ENCODE measurements at places on chromosomes 16 and 17.

DNA sequence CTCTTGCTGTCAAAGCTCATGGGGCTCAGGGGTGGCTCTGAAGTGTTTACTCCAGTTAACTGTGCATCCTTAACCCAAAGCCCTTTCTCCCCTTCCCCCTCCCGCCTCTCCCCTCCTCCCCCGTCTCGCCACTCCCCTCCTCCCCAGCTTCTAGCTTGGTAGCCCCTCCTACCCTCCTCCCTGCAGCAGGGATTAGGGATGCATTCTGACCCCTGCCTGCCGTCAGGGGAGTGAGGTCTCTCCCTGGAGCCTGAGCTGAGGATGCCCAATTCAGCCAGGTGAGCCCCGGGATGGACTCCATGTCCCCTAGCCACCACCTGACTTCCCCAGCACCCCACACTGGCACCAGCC is 1.6 kb downstream of the HS3ST6 start:
- DNase-seq, result no peak

GRCh38 chr17:38925263-38925995 is at the start of gene LASP1NB:
Gene LASP1NB, plus strand, starts transcription at chr17:38925614.
- peak; percentile 19 for DNase-seq

GRCh38 chr17:49741009-49741691 is 22.8 kb downstream of the FAM117A start:
- DNase-seq, result no peak

GRCh38 chr17:40327735-40328385 is 18.9 kb downstream of the RARA start:
- no peak for DNase-seq

DNA sequence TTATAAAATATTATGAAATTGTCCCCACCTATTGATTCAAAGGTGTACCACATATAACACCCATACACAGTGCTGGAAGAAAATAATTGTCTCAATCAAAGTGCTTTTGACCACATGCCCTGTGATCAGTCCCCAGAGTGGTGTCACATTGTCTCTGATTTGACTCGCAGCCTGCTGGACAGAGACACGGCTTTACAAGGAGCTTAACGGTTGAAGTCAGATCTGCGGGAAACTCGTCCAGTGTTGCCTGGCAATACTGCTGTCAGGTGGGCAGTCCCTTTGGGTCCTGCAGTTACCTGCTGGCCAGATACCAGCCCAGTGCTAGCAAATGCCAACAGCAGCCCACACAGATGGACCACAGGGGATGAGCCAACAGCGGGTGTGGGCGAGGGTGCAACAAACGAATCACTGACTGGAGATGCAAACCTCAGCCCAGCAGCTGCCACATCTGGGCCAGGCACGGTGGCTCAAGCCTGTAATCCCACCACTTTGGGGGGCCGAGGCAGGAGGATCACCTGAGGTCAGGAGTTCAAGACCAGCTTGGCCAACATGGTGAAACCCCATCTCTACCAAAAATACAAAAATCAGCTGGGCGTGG is 26.2 kb upstream of the SSTR2 start:
- no peak for DNase-seq

GRCh38 chr16:25063865-25064264 is 47.7 kb upstream of the LCMT1 start:
- no peak for DNase-seq

DNA sequence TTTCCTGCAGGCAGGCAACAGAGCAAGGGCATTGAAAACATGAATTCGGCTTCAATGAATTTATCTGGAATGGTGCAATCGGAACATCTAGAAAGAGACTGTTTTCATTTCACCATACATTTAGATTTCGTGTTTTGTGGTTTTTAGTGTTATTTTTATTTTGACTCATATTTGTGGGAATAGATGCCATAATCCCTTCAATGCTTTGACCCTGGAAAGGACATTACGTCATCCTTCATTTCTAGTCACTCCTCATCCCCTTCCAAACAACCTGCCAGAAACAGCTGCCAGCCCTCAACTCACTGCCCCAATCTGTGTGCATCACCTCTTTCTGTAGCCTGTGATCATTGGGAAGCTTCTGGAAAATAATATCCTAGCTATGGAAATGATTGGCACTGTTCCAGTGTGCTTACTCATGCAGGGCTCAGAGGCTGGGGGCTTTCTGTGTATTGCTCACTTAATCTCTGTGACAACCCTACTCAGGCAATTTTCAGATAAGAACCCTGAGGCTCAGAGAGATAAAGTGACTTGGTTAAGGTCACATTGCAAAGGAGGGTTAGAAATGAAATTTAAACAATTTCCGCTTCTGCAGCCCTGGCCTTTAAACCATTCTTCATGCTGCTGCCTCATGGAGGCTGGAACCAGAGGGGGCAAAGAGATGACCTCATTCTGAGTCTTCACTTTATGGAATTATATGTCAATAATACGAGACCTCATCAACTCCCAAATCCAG is 9.5 kb upstream of the KSR1 start:
- no peak for DNase-seq

- DNase-seq, result no peak
Observed at GRCh38 chr17:81934850-81935708, 2.0 kb downstream of the PYCR1 start.

GRCh38 chr16:55152875-55153390 is 171.1 kb upstream of the IRX6 start:
- no peak for DNase-seq

GRCh38 chr17:75566416-75566815 is 21.2 kb upstream of the MYO15B start:
- DNase-seq, result no peak

DNA sequence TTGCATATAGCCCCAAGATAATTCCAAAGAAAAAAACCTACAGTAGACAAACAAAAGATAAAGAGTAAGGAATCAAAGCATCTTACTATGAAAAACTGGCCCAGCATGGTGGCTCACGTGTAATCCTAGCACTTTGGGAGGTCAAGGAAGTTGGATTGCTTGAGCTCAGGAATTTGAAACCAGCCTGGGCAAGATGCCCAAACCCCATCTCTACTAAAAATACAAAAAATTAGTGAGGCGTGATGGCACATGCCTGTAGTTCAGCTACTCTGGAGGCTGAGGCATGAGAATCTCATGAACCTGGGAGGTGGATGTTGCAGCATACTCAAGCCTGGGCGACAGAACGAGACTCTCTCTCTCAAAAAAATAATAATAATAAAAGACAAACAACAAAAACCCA is 764.7 kb upstream of the KIF2B start:
- no peak for DNase-seq

GRCh38 chr17:354651-355556 is 2.3 kb upstream of the RPH3AL start:
- no peak for DNase-seq

DNA sequence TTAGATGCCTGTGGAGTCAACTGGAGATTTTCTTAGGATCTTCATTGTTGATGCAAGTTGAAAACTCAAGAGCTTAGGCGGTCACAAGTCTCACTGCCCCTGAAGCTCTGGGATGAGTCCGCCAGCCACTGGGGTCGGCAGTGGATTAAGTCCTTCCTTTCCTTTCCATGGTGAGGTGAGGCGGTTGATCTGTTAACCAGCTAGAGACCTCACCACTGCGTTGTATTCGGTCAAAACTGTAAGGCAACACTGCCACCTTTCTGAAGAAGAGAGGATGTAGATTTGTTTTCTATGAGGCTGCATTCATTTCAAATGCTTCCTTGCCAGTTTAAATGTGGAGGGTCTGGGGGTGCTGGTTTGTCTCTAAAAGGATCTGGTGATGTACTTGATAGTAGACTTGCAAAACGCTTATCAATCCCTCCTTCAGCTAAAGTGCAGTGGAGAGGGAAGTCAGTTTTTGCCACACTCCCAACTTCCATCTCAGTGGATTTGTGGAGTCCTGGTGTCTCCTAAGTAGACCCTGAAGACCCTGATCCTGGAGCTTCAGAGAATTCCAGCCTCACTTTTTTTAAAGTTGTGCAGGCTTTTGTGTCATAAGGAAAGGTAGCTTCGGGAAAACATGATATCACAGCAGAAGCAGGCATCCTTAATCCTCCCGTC is 1.7 kb downstream of the MYOCD start:
- no peak for DNase-seq

DNA sequence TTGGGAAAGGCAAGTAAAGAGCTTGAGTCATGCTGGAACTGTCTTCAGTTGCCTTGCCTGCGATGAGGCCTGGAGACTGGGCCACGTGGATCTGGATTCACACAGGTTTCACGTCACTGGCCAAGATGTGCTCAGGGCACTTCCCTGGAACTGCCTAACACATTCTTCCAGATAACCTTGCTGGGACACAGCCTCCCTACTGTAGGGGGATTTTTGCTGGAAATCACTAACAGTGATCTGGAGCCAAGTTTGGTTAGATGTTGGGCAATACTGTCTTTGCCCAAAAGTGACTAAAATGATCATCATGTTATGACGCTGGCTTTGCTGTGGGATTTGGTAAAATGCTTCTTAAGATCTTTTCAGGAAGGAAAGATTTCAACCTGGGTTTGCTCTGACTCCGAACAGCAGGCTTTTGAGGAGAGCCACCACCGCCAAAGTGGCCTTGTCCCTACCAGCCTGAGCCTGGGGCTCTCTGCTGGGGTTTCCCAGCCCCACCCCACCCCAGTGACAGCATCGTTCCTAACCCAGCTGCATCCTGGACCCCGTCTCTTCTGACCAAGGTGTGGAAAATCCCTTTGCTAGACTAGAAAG is 14.7 kb downstream of the C1QTNF1 start:
- no peak for DNase-seq

- no peak for DNase-seq
Observed at GRCh38 chr16:81665588-81665987, 113.5 kb upstream of the PLCG2 start.

DNA sequence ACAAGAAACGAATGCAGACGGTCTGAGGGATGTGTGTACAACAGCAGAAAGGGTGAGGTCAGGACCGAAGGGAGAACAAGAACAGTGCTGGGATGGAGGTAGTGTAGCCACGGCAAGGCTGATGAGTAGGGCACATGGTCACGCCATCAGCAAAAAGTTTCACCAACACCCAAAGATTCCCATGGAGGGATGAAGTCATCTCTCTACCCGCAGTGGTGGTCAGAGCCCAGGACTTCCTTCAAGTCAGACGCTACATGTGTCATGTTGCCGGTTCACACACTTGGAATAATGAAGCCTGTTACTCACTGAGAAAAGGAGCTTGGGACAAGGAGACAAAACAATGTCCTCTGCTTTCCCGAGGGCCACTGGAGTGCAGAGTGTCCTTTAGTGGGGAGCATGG is 79.7 kb downstream of the SALL1 start:
- no peak for DNase-seq

DNA sequence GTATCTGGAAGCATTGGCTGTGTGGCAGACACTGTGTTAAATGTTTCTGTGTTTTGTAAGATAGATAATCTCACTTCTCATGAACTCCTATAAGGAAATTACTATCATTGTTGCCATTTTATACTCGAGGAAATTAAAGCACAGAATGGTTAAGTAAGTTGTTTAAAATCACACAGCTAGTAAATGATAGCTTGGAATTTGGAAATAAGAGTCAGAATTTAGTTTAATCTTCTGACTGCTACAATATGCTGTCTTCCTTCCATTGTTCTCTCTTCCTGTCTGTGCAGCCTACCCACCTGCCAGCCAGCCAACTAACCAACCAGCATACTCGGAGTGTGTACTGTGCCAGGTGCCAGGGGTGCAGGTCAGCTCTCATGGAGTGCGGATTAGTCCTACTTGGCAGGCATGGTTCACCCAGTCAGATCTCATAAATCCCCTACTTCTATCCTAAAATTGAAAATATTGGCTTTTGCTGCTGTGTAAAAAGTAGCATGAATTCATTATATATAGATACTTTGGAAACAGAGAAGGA is 79.9 kb upstream of the LGALS9 start:
- DNase-seq, result no peak

GRCh38 chr16:84714028-84714427 is 14.2 kb downstream of the USP10 start:
- DNase-seq, result no peak

- no peak for DNase-seq
Observed at GRCh38 chr16:53922807-53923571, 219.0 kb downstream of the FTO start.

DNA sequence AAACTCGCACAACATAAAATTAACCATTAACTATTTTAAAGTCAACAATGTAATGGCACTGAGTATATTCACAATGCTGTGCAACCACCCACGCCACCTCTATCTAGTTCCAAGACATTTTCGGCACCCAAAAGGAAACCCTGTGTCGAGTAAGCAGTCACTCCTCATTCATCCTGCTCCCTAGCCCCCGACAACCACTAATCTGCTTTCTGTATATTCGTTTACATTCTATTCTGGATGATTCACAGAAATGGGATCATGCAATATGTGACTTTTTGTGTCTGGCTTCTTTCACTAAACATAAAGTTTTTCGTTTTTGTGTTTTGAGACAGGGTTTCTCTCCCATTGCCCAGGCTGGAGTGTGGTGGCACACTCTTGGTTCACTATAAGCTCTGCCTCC is 42.2 kb upstream of the HAPSTR1 start:
- DNase-seq, result no peak

DNA sequence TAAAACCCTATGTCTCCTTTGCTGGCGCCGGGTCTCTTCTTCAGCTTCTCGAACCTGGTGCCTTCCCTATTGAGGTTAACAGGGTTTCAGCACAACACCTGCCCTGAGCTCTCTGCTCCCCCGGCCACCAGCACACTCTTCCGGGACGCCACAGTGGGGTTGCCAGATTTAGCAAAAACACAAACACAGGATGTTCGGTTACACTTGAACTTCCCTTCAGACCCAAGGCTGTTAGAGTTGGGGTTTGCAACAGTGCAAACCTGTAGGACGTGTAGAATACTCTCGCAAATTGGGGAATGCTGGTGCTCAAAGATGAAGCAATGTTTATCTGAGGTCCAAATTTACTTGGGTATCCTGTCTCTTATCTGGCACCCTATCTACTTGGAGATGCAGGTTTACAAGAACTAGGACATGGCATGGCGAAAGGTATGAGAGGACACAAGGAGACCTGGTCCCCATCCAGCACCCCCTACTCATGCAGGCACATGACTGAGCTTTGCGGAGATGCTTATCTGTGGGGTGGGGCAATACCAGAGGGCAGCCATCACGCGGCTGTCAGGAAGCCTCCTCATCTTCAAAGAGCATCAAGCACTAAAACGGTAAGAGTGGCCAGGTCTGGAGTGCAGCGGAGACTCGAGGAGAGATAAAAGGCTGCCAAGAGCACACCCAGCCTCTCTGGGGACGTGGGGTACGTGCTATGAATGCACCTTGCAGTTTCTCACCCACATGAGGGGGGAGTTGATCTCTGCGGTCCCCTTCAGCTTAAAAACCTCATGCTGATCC is 52.8 kb downstream of the SDK2 start:
- no peak for DNase-seq

- no peak for DNase-seq
Observed at GRCh38 chr16:23160082-23160481, 10.8 kb upstream of the USP31 start.

DNA sequence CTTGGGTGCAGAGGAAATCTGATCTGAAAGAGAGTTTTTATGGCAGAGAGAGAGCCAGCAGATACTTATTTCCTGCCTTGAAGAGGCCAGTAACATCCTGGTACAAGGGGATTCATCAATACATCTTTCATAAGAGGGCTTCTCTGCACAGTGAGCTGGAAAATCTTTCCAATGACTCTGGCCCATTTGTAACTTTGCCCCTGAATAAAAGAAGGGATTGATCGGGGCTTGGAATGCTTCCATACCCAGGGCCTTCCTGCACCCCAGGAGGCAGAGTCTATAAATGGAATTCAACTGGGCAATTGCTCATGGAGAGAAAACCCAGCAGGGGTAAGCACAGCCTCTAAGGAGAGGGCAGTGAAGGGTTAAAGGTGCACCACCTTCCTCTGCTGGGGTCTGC is 163.3 kb downstream of the XYLT1 start:
- no peak for DNase-seq

Measured in activated CD4-positive, alpha-beta T cell treated with anti-CD3 and anti-CD28 coated beads for 24 hours (primary cell).